ENCODE measurements at places on chromosomes 11 and 22.
A peak's percentile ranks its signal among the peaks of the same experiment; 100 is the strongest.

DNA sequence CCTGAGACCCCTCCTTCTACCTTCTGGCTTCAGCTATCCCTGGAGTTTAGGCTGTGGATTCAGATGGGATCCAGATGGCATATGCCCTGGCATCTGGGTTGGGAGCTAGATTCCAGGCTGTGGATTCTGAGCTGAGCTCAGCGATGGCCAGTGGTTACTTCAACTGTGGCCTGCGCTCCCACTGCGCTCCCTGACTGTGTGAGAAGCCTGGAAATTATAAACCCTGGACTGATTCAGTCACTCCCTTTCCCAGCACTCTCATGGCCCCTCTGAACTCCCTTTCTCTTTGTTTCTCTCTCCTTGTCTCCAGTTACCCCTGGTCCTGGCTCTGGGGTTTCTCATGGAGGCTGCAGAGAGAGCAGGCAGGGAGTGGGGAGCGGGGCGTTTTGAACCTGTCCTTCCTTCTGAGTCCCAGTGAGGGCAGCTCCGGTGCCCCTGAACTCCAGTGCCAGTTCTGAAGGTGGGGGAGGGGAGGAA is 4.8 kb downstream of the ARHGEF17 start:
- DNase-seq: no peak

DNA sequence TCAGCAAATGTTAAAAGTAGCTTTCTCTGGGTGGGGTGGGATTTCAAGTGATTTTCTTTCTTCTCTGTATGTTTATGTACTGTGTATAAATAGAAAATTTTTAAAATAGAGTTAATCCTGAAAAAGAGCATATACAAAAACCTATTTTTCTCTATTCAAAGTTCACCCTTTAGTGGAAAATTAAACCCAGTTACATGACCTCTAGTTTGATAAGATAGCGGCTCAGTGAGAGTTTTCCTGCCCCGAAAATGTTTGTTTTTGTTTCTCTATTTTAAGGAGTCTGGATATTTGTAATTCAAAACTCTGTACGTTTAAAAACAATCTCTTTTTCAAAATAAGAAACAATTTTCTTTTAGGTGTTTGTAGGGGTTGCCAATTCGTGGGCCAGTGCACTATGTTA is 42.1 kb upstream of the PITPNB start:
- DNase-seq: no peak

GRCh38 chr11:11039208-11039965 is 181.5 kb upstream of the ZBED5 start:
- DNase-seq: no peak

DNA sequence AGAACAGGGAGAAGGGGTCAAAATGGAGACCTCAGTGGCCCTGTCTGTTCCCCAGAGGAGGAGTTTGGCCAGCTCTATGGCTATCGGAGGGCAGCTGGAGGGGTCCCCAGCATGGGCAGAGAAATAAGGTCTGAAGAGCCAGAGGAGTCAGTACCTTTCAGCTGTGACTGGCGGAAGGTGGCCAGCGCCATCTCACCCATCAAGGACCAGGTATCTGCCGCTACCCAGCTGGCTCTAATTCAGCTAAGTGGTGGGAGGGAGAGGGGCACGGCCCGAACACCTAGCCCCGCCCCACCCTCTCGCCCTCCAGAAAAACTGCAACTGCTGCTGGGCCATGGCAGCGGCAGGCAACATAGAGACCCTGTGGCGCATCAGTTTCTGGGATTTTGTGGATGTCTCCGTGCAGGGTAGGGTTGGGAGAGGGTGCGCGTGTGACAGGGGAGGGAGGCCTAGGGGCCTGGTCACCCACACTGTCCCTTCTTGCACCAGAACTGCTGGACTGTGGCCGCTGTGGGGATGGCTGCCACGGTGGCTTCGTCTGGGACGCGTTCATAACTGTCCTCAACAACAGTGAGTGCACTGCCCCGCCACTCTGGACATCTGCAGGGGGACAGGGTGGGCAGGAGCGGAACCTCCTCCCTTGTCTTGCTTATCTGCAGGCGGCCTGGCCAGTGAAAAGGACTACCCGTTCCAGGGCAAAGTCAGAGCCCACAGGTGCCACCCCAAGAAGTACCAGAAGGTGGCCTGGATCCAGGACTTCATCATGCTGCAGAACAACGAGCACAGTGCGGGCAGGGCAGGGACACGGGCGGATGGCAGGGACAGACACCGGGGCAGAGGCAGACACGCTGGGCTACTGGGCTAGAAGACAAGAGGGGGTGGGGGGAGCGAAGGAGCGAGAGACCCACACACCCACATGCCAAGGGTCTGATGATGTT is 2.8 kb downstream of the CTSW start:
- DNase-seq: no peak

- no peak for DNase-seq
Measured at GRCh38 chr11:130451231-130452019, 3.0 kb downstream of the ADAMTS15 start.

DNA sequence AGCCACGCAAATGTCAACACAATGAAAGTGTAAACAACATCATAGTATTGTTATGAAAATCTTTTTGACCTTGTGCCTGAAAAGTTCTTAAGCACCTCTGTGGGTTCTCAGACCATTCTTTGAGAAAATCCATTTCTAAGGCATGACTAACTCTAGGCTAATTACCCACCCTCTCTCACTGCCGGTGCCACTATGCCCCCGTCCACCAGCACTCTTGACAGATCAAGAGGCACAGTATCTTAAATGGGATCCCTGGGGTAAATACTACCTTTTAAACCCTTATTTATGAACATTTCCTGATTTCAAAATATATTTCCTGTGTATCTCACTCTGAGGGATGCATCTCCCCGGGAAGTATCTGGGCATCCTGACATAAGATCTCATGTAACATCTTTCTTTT is 607.5 kb downstream of the METTL15 start:
- DNase-seq: no peak

DNA sequence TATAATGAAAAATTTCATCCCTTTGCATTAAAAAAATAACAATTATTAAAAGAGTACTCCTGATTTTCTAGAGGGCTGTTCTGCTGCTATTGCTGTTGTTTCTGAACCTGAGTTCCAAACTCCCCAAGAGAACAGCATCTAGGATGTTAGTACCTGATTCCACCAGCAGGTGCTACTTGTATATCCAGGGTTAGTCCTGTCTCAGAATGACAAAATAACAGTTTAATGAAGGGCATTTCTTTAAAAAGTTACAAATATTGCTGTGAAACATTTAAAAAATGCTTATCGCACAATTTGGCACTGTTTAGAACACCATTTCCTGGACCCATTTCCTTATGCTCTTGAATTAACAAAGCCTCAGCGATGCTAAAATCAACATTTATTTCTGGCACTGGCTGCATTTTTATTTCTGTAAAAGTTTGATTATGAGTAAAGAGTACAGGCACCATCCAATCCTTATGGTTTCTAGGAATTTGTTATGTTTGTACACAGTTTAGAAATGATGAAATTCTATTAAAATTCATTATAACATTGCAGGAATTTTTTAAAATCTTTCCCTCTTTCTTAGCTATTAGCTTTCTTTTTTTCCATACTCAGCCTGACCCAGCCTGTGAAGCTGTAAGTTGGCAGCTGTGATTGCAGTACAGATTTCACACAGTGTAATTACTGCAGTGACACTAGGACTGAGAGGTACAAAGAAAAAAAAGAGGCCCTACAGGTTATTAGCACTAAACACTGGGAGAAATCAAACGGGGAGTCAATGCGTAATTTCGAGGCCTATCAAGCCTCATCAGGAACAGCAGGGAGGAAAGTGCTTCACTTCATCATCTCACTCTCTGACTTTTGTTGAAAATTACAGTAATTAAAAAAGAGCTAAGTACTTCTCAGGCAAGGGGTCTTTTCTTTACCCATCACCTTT is 208.8 kb downstream of the DCDC1 start:
- DNase-seq: no peak

DNA sequence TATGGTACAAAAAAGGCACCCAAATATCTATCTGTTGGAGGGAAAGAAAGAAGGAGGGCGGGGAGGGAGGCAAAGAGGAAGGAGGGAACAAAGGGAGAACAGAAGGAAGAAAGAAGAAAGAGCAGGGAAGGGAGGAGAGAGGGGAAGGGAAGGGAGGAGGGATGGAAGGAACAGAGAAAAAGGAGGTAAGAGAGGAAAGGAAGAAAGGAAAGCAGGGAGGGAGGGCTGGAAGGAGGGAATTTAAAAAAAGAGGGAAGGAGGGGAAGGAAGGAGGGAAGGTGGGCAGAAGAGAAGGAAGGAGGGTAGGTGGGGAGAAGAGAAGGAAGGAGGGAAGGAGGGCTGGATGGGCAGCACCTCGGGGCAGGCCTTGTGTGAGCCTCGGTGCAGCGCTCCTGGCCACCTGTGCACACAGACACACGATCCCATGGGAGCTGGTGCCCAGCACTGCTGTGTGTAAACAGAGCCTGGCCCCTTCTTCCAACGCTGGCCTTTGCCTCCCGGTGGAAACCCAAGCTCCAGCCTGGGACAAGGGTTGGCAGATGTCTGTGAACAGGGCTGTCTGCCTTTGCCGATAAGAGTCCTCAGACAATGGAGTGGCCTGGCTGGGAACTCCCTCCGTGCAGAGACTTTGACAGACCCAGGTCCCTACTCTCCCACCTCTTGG is 23.2 kb downstream of the SMIM38 start:
- no peak for DNase-seq

DNA sequence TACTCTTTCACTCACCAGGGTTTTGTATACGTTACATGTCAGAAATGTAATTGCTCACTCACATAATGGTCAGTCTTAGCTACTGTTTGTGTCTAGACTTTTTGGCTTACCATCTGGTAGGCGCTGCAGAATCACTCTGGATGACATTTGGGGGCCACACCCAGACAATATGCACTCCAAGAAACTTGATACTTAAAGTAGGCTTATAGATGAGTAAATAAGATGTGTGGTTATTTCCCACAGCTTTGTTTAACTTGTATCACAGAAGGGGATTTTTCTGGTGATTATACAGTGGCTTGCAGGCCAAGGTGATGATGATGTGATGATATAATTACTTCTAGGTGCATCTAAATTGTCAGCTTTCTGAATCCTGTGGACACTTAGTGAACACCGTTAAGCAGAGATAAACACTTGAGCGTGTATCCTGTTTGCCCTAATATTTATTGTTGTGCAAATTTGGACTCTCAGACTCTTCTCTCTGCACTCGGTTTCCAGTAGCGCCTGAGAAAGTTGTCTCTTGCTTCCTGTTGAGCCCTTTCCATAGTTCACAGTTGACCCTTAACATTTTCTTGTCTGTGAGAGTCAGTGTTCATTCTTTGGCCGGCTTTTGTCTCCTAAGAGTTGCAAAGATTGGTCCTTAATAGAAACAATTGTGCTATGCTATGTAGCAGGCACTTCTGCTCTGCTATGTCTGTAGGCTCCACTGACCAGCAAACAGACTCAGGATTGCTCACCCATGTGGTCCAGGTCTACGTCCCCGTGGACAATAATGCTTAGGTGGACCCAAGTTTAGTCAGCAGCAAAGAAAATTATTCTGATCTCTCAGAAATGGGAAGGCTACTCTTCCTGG is 89.3 kb downstream of the PRR5L start:
- peak; percentile 49 for DNase-seq

DNA sequence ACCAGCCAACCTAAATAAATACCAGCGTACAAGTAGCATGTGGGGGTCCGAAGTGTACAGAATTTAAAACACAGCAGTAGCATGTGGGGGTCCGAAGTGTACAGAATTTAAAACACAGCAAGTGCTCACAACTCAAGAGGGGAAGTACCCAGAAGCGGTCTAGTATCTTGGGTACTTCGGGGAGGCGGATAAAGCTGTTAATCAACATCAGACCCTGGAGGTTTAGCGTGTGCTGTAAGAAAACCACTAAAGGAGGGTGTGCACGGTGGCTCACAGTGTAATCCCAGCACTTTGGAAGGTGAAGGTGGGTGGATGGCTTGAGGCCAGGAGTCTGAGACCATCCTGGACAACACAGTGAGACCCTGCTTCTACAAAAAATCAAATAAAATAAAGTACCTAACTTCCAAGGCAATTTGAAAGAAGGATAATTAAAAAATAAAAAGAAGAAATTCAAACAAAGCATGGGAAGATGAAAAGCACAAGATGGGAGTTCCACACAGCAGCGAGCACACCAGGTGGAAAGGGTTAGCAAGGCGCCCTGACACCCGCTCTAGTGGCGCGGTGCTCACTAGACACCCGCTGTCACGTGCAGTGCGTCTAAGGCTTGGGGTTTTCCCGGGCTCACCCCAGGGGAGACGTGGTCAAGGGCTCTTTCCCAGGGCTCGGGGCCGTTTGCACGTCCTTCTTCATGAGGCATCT is 35.0 kb upstream of the MOB2 start:
- peak; percentile 9 for DNase-seq

DNA sequence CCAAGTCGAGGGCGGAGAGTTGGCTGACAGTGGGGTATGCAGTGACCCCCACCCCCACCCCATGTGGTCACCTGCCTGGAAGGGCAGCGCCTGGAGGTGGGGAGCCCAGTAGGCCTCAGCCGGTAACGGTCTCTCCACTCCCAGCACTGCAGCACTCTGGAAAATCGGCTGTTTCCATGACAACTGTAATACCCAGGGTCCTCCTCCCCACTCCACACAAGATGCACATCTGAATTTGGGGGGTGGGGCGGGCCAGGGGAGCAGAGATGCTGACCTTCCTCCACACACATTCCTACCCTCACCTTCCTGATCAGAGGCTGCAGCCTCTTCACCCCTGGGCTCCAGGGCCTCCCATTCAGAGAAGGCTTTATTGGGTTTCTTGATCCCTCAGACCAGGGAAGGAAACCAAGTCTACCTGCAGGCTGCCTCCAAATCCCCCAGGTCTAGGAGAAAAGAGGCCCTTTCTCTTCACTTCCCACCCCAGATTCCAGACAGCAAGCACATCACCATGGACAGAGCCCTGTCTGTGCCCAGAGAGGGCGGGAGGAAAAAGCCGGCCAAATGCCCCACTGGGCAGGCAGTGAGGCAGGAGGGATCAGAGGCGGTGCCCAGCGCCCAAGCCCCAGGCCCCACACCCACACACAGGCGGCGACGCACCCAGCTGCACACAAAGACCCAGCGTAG is 46.5 kb downstream of the SLC22A12 start:
- no peak for DNase-seq

DNA sequence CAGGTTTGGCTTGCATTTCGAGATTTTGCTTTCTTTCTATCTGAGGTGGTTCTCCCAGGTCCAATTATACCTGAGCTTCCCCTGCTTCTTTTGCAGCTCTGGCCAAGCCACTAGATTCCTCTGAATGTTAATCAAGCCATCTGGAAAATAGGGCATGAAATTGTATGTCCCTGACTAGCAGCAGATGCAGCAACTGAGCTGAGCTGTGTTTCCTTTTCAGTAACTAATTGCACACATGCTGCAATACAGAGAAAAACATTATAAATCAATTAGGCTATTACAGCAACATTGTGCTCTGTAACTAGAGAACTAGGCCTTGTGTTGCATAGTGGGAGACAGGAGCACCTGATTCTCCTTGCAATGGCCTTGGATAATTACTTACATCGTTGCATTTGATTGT is 408.3 kb downstream of the ETS1 start:
- DNase-seq: no peak

- no peak for DNase-seq
Measured at GRCh38 chr11:79697905-79698304, 257.1 kb upstream of the TENM4 start.

- DNase-seq: no peak
Measured at GRCh38 chr11:123384116-123384515, 46.0 kb upstream of the GRAMD1B start.
